ENCODE measurements at places on chromosomes 11 and 22. TPM values are rescaled to one million over a fixed set of nuclear protein-coding genes. Genes with fewer than 3 reads are reported as not detected.

Gene CCDC116
- 0.45 TPM for total RNA-seq

Gene DERL3
- total RNA-seq: 1.3 TPM

Gene TEX54
- not detected for total RNA-seq

Gene MS4A6A
- total RNA-seq: 3.3 TPM

Gene RAG2
- not detected for total RNA-seq

Gene MPEG1
- total RNA-seq: 2.3 TPM

Gene MS4A3
- total RNA-seq: 0.82 TPM
